ENCODE measurements at places on chromosomes 7 and 10. TPM values are rescaled to one million over a fixed set of nuclear protein-coding genes. Genes with fewer than 3 reads are reported as not detected.

DNA sequence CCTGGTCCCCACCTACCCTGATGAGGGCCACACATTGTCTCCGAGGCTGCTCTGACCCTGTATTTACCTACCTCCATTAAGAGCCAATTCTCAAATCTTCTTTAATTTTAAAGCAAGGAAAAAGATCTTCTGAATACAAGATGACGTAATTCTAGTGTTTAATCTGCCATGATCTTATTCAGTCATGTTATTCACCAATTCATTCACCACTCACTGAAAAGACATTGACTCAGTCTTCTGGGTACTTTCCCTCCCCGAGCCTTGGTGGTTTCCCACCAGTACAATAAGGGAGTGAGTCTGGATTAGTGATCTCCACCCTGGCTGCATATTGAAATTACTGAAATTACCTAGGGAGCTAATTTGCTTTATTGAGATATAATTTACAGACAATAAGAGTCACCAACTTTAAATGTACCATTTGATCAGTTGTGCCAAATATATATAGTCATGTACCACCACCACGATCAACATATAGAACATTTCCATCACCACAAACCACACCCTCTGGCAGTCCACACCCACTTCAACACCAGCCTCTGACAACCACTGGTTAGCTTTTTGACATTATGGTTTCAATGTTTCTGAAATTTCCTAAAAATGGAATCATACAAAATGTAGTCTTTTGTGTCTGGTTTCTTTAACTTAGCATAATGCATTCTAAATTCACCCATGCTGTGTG lies 117.5 kb upstream of the UNC5B start:
- DNase-seq: peak; percentile 37

Gene PGAM2
- 0.58 TPM for total RNA-seq

Gene SFTPA1
- total RNA-seq: not detected

DNA sequence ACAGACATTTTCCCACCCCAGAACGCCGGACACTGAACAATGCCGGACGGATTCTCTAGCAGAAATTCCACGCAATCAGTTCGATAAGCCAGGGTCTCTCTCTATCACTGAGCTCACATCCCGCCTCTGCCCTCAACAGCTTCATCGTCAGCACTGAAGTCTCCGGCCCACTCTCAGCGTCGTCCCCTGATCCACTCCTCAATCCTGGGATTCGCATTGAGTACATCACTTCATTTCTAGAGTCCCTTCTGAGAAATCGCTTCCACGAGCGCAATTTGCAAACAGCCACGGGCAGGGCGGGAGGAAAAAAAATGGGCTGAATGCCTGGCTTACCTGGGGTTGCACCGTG lies 365 bp downstream of the YME1L1 start:
- DNase-seq: no peak

Gene TMEM184A
- not detected for total RNA-seq

Gene NEBL
- total RNA-seq: 0.23 TPM

DNA sequence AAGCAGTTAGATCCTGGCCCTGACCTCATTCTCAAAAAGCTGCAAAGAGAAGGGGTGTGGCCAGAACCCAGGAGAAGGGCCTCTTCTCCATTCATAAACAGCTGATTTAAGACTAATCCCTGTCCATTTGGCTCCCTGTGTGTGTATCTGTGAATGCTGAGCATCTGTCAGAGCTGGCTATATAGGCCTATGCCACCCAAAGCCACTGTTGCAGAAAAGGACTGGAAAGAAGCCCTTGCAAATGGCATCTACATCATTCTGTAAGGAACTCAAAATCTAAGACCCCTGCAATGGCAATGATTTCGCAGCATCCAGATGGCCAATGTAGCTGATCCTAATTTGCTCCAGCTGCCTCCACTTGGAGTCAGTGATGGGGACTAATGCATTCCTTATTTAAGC lies 384.5 kb downstream of the KCNMA1 start:
- DNase-seq: no peak

GRCh38 chr7:69684369-69685292 lies 86.4 kb downstream of the AUTS2 start:
- no peak for DNase-seq

DNA sequence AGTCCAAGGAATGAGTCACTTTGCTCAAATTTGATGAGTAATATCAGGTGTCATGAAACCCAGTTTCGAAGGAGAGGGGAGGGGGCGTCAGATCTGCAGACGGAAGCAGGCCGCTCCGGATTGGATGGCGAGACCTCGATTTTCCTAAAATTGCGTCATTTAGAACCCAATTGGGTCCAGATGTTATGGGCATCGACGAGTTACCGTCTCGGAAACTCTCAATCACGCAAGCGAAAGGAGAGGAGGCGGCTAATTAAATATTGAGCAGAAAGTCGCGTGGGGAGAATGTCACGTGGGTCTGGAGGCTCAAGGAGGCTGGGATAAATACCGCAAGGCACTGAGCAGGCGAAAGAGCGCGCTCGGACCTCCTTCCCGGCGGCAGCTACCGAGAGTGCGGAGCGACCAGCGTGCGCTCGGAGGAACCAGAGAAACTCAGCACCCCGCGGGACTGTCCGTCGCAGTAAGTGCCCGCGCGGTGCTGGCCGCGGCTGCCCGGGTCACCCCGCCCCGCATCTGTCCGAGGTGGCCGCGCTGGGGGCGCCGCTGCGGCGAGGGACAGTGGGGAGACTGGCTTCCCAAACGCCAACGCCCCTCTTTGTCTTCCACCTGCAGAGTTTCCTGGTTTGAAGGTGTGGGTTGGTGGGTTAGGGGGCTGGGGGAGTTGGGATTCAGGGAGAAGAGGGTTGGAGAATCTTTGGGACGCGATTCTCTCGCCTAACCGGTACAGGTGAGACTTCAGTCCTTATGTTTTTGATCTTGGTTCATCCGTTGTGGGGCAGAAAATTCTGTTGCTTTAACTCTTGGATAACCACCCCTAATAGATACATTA lies at the start of gene TAC1:
Gene TAC1 (plus strand): TSS at position 351 of the 829 bp plus-strand sequence. CDS start 527 bp downstream, outside the sequence.
- DNase-seq: no peak

Gene AKR1C1
- 0.32 TPM for total RNA-seq

DNA sequence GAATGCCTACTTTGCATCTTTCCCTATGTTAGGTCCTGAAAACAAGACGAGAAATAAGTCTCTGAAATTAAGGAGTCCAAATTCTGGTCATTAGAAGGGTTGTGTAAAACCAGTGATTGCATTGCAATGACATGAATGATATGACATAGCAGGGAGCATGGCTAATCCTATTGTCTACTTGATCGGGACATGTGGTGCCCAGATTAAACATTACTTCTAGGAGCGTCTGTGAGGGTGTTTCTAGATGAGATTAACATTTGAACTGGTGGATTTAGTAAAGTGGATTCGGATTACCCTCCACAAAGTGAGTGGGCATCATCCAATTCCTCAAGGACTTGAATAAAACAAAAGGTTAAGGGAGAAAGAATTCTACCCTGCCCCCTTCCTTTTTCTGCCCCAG lies 434.9 kb upstream of the KLF6 start:
- DNase-seq: no peak

Gene CYP2W1
- total RNA-seq: not detected

GRCh38 chr10:91541481-91541880 lies 91.4 kb downstream of the PPP1R3C start:
- no peak for DNase-seq

DNA sequence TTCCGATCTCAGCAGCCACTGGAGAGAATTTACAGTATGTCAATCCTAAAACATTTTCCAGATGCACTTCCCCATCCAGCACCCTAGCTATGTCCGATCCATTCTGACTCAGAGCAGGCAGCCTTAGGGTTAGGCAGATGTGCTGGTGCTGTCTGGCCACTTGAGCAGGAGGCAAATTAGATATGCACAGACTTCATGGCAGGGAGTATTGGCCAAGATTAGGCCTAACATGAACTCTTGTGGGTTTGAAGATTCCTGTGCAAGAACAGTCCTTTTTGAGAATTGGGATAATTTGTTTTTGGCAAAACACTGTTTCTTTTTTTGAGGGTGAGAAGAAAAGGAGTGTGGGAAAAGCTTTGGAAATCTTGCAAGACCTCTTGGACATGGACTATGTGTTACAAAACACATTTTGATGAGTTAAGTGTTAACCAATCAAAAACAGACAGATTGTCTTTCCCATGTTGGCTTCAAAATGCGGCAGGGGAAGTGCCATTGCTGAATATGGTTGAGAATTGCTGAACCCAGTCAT lies 218.6 kb upstream of the INHBA start:
- no peak for DNase-seq
